ENCODE measurements at places on chromosomes 2 and 18.

GRCh38 chr2:18548621-18549020 lies 11.8 kb downstream of the RDH14 start:
- DNase-seq = no peak

GRCh38 chr2:160411955-160412354 lies 81.7 kb downstream of the RBMS1 start:
- DNase-seq = no peak

DNA sequence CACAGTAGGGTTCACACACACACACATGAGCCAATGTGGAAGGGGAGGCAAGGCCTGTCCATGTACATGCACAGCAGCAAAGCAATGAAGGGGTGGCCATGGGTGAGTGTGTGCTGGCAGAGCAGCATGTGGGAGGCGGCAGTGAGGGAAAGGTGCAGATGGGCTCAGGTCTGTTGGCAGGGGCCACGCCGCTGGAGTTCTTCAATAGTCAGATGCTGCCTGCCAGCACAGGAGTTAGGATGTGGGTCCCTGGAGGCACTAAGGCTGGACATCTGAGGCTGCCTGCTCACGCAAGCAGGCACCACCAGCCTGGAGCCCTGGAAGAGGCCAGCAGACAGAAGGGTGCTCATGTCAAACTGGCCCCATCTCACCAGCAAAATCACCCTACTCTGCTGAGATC lies 1304.9 kb downstream of the DSC3 start:
- no peak for DNase-seq

GRCh38 chr2:50922506-50922905 lies 109.4 kb downstream of the NRXN1 start:
- no peak for DNase-seq

Measured in stimulated activated naive B cell treated with anti-CD40 and anti-IgM and Interleukin-4, amounts not matched to agents 10 μg/mL and 1 μg/mL and 100 μg/mL, for 72 hours (primary cell).